GF-D8 (cell line): ENCODE measurements at places on chromosomes 16 and 17.

- DNase-seq, result peak; percentile 27
Observed at GRCh38 chr16:85750146-85750826, 610 bp downstream of the C16orf74 start.

GRCh38 chr17:55561973-55562495, 50.8 kb upstream of the SMIM36 start:
- no peak for DNase-seq

- no peak for DNase-seq
Observed at GRCh38 chr16:28587386-28587785, 9.5 kb downstream of the SULT1A2 start.

GRCh38 chr17:39028690-39029089, 61.5 kb upstream of the FBXO47 start:
- DNase-seq, result no peak

DNA sequence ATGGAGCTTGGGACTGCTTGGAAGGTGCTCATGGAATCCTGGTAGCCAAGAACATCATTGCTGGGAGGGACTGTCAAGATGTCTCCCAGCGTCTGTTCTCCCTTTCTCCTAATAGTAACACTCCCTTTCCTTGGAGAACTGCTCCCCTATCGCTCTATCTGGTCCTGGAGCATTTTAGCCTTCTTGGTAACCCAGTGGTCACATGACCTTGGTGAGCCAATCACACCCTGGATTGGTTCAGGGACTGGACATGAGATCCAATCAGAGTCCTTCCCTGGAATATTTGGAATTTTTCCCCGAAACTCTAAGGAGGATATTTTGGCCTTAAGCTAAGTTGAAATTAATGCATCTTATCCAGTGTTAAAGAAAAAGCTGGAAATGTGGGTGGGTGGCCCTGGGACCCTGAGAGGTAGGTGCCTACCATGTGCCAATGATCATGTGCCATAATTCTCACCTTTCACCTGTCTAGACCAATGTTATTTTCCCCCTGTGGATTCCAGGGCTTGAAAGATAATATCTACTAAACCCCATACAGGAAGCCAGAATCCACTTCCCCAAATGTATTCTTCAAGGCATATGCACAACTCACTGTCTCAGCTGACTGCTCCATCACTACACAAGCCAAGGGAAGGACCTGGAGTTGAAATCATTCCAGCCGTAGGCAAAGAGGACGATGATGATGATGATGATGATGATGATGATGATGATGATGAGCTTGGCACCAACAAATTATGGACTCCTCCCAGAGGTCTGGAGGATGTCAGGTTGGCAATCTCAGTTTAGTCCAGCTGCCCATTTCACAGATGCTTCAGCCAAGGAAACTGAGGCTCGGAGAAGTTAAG, 193.2 kb downstream of the RAB11FIP4 start:
- DNase-seq, result no peak

- no peak for DNase-seq
Observed at GRCh38 chr16:66381585-66382170, 15.2 kb downstream of the CDH5 start.

DNA sequence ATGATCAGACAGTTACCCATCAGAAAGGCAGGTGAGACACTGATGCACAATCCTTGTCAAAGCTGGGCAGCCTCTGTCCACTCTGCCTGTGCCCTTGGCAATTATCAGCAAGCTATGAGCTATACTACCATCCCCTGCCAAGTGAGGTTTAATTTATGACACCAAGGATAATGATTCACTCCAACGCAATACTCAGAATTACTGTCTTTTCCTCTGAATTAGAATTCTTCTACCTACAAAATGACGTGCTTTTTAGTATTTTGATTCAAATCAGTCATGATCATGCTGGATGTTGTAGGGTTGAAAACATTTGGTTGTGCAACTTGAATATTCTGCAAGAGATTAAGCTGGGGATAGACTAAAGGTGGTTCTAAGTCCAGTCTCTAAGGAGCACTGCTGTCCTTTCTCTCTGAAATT, 116.8 kb upstream of the SOX9 start:
- no peak for DNase-seq

GRCh38 chr16:23040246-23040645, 109.0 kb downstream of the USP31 start:
- DNase-seq, result no peak

DNA sequence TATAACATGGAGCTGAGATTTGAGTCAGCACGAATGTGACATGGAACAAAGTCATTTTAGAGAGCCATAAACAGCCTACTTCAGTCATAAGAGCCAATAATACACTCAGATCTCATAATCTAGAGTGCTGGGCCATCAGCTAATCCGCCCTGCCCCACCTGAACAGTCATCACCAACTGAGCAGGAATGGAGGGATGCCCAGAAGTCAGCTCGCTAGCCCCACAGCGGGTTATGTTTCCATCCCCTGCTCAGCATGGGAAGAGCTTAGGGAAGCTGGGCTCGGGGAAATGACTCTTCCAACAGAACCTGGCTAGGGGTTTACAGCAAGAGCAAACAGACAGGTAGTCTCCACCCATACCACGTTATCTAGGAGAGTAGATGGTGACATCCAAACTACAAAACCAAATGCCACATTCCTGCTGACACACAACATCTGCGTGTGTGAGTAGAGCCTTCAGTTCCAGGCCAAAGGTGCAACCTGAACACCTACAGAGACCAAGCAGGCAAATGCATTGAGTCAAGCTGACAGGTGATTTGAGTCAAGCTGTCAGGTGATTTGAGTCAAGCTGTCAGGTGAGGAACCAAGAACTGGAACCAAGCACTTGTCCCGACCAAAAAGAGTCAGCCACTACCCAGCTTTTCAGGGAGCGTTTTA, 2.0 kb downstream of the TMEM11 start:
- no peak for DNase-seq

- DNase-seq, result no peak
Observed at GRCh38 chr17:19333736-19334290, 28.7 kb downstream of the B9D1 start.

DNA sequence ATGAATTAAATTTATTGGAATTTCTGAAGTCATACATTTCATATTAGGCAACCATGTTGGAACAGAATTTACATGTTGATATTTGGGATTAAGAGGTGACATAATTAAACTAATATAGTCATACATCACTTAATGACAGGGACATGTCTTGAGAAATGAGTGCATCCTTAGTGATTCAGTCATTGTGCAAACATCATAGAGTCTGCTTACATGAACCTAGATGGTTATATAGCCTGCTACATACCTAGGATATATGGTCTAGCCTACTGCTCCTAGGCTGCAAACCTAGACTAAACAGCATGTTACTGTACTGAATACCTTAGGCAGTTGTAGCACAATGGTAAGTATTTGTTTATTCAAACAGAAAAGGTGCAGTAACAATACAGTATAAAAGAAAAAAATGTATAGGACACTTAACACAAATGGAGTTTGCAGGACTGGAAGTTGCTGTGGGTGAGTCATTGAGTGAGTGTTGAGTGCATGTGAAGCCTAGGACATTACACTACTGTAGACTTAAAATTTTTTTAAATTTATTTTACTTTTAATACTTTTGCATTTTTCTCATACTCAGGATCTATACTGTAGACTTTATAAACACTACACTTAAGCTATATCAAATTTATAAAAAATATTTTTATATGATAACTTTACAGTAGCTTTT, 85.6 kb downstream of the OMG start:
- DNase-seq, result no peak
